ENCODE measurements at places on chromosomes 1 and 21. TPM values are rescaled to one million over a fixed set of nuclear protein-coding genes. Genes with fewer than 3 reads are reported as not detected.

The DNM3 gene
- 1.9 TPM for polyA plus RNA-seq

The BCAS2 gene
- 22.7 TPM for polyA plus RNA-seq

The IL19 gene
- polyA plus RNA-seq: not detected

The TMEM240 gene
- polyA plus RNA-seq: 4.8 TPM

The C1orf226 gene
- 1.7 TPM for polyA plus RNA-seq

The FCAMR gene
- not detected for polyA plus RNA-seq

The L1TD1 gene
- polyA plus RNA-seq: 0.52 TPM

The GPR3 gene
- 0.49 TPM for polyA plus RNA-seq

Measured in hindlimb muscle (tissue), 1 donor.